CD4-positive, alpha-beta T cell treated with Interleukin-4 for 1 hour (primary cell): ENCODE measurements at places on chromosomes 2 and 18.

GRCh38 chr2:151886241-151886640, 58.0 kb upstream of the ARL5A start:
- no peak for DNase-seq

- no peak for DNase-seq
These were observed 84.3 kb downstream of the COPS8 start for GRCh38 chr2:237170020-237170419.

DNA sequence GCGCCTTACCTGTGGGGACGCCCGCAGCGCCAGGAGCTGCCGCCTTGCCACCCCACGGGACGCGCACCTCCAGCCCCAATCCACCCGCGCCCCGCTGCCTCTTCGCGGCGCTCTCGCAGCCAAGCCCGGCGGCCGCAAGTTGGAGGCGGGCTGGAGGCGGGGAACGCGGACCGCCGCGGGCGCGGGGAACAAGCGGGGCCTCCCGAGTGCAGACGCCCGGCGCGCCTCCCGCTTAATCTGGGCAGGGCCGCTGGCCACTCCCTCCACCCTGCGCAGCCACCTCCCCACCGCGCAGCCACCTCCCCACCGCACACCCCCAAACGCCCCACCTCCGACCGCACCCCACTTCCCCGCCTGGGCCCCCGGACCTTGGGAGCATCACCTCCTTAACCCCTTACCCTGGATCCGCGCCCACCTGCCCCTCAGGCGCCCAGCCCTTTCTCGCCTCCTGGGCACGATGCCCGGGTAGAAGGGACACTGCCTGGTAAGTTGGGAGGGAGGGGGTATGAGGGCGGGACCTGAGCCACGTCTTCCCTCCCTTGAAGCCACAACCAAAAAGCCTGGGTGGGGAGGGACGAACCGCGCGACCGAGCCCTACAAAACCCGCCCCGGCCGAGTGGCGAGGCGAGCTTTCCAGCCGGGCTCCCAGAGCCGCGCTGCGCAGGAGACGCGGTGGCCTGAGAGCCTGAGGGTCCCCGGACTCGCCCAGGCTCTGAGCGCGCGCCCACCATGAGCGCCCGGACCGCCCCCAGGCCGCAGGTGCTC, at the start of the genes COL4A3 and COL4A4:
COL4A3 (plus strand) TSS at position 627 of the 765 bp plus-strand sequence; CDS start at position 730, 103 bp downstream.
COL4A4 (minus strand) TSS at position 208 of the 765 bp plus-strand sequence. CDS start 16,722 bp downstream, outside the sequence.
- peak; percentile 14 for DNase-seq

- no peak for DNase-seq
These were observed 265.7 kb downstream of the MEIS1 start for GRCh38 chr2:66700677-66701066.

DNA sequence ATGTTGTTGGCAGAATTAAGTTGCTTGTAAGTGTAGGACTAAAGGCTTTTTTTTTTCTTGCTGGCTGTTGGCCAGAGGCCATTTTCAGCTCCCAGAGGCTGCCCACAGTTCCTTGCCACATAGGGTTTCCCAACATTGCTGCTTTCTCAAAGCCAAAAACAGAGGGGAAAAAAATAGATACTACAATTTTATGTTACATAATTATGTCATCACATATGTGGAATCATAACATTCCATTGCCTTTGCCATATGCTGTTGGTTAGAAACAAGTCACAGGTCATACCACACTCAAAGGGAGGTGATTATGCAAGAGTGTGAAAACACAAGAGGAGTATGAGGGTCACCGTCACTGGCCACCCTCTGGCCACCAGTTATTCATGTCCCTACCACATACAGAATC, 154.5 kb downstream of the RTN4 start:
- no peak for DNase-seq

- DNase-seq: no peak
These were observed 23.7 kb upstream of the DNAH6 start for GRCh38 chr2:84492571-84492970.

DNA sequence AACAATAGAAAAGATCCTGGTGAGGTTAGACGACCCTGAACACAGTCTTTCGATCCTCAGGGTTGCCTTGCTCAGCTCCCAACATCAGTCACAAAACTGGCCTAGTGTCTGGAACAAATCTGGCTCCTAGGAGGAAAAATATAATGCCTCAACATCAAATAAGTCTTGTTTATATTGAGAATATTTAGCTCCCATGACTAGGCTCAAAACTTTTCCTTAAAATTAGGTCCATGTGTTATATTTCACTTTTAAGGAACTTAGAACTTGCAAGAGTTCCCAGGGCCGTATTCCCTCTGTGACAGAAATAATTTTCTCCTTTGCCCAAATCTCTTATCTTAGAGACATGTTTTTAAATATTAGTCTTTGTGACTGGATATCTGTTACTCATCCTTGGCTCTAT, 819.7 kb upstream of the ZEB2 start:
- DNase-seq: no peak

GRCh38 chr2:232576995-232577394, 26.5 kb downstream of the EIF4E2 start:
- DNase-seq: no peak

DNA sequence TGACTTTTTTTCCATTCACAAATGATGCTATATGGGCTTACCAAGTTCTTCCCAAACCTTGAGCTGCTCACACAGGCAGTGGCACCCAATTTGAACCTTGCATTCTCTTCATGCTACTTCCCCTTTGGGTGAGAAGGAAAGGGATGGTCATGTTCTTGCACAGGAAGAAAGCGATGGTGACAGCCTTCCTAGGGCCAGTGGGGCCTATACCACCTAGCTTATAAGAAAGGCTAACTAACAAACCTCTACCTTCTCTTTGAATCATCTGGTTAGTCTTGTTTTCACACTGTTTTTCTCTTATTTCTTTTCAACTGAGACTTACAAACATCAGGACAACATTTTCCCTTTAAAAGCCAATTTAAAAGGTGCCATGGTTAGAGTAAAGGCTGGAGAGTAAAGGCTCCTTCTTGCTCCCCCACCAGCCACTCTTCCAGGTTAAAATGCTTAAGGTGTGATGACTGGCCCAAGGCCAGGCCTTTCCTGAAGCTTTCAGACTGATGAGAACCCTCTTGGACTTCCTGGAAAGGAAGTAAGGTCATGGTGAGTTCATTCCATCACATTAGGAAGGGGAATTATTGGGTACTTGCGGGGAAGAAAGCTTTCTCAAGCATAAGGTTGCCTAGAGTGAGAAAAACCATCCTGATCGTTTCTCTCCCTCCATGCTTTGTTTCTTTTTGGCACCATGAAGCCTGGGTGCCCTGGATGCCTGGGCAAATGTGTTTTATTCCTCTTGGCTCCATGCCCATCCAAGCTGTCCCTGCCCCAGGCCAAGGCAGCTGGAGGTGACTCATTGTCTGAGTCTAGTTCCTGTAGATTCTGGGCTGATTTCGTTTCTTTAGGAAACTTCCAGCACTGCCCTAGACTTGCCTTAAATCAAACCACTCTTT, 41.4 kb upstream of the ITGB6 start:
- no peak for DNase-seq

GRCh38 chr2:240126731-240127130, 9.4 kb downstream of the COPS9 start:
- no peak for DNase-seq

- DNase-seq: no peak
These were observed 70.6 kb upstream of the CAVIN2 start for GRCh38 chr2:191917430-191917881.

DNA sequence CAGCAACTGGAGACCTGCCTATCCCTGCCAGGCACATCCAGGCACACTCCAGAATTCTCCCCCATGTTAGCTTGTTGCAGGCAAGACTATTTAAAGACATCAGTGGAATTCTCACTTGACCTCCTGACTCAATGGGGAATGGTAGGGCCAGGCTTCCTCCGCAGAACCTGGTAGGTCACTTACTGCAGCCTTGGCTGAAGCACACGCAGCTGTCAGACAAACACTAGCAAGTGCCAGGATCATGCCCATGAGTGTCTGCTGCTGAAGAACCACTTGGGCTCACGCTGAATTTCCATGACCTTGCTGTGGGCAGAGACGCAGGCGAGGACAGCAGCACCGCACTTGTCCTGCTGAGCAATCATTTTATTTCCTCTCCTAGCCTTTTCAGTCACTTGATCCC, 3.2 kb downstream of the LRRC30 start:
- no peak for DNase-seq

DNA sequence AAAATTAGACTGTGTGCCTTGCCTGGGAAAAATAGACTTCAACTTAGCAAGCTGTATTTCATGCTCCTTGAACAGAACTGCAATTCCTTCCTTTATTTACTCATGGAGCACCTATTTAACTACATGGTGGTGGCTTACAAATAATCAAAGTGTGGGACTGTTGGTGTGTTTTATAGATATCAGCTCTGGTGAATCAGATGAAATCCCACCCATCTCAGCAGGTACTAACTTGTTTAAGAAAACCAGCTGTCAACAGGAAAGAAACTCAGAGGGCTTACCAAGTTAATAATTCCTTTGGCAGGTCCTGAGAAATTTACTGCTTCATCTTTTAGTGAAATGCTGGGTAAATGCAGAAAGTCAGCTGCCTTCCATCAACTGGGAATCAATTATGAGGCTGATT, 830.6 kb downstream of the SLC4A3 start:
- DNase-seq: no peak
